Dorsolateral prefrontal cortex (tissue), 122 donors: ENCODE measurements at places on chromosomes 6 and 20. TPM values are rescaled to one million over a fixed set of nuclear protein-coding genes. Genes with fewer than 3 reads are reported as not detected.

Gene RGS17
- 7.4 TPM for total RNA-seq

Gene CDC40
- 57.0 TPM for total RNA-seq

GRCh38 chr6:12351672-12352071, 61.5 kb downstream of the EDN1 start:
- no peak for DNase-seq

- no peak for DNase-seq
Observed at GRCh38 chr6:34585108-34585507, 29.0 kb upstream of the SPDEF start.

GRCh38 chr20:3815703-3816315, 4.5 kb upstream of the AP5S1 start:
- no peak for DNase-seq

- DNase-seq, result no peak
Observed at GRCh38 chr20:45021631-45022030, 55.3 kb downstream of the STK4 start.

- no peak for DNase-seq
Observed at GRCh38 chr6:101013612-101014195, 132.6 kb upstream of the ASCC3 start.

- no peak for DNase-seq
Observed at GRCh38 chr20:56171087-56172012, 77.2 kb upstream of the MC3R start.

GRCh38 chr6:157646012-157646411, 177.0 kb upstream of the SNX9 start:
- no peak for DNase-seq

DNA sequence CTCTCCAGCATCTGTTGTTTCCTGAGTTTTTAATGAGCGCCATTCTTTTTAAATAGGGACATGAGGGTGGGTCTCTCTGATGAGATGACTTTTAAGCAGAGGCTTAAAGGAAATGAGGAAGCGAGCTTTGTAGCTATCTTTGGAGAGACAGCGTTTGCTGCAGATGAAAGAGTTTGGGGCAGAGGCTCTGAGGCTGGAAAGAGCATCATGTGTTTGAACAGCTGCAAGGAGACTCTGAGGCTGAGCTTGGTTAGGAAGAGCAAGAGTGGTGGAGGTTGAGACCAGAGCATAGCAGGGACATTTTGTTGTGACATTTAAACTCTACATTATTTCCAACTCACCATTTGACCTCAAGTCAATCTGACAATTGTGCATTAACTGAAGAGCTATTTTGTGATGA, 38.3 kb upstream of the TMX4 start:
- no peak for DNase-seq
